A673 (cell line): ENCODE measurements at places on chromosomes 16 and 17. TPM values are rescaled to one million over a fixed set of nuclear protein-coding genes. Genes with fewer than 3 reads are reported as not detected.

DNA sequence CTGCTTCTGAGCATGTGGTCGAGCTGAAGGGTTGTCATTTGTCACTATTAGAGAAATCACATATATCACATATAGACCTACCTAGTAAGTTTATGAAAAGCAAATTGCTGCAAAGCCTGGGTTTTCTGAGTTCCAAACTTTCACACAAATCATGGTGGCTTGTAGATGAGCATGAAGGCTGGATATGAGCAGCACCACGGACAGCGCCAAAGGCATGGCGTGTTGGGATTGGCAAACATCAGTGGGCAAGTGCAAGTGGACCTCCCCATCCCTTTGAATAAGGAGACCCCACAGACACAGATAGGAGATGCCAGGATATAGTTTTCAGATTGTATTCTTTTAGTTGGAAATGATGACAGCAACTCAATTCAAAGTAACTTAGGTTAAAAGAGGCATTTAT, 77.6 kb upstream of the CACNG3 start:
- H3K27me3 ChIP-seq: no peaks in the 10 kb centered on the region
- H3K27ac ChIP-seq: no peak overlapping the region
- H3K4me3 ChIP-seq: no peak overlapping the region
- no peak for DNase-seq
- H3K36me3 ChIP-seq: peaks cover 33% of the 10 kb centered on the region

The ERN2 gene
- total RNA-seq: not detected in 2 replicates

The SHCBP1 gene
- 43.4 and 46.5 TPM in 2 replicates for total RNA-seq

DNA sequence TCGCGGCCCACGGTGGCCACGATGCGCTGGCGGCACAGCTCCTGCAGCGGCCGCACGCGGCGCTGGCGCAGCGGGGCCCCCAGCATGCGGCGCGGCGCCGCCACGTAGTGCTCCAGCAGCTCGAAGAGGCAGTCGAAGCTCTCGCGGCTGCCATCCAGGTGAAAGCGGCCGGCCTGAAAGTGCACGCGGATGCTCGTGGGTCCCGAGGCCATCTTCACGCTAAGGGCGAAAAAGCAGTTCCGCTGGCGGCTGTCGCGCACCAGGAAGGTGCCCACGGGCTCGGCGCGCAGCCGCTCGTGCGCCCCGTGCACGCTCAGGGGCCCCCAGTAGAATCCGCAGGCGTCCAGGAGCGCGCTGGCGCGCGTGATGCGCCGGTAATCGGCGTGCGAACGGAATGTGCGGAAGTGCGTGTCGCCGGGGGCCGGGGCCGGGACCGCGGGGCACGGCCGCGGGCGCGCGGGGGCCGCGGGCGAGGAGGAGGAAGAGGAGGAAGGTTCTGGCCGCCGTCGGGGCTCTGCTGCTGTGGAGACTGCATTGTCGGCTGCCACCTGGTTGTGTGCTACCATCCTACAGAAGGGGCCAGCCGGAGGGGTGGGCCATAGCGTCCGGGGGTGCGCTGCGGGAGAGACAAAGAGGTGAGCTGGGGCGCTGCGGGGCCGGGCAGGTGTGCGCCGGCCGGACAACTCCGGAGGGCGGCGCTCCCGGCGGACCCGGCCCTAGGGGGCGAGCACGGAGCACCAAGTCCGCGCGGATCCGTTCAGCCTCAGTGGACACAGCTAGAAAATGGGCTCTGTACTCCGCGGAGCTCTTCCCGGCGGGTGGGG, 879 bp downstream of the SOCS1 start:
- no peaks in the 10 kb centered on the region for H3K36me3 ChIP-seq
- peaks cover 14% of the 10 kb centered on the region for H3K4me1 ChIP-seq
- peaks cover 16% of the 10 kb centered on the region for H3K27me3 ChIP-seq

- H3K27me3 ChIP-seq: no peaks in the 10 kb centered on the region
- no peaks in the 10 kb centered on the region for H3K36me3 ChIP-seq
- no peaks in the 10 kb centered on the region for H3K4me1 ChIP-seq
- H3K27ac ChIP-seq: no peak overlapping the region
These were observed 130.1 kb upstream of the HLF start for GRCh38 chr17:55134486-55135157.

The LRRC75A gene
- total RNA-seq: 2.8 and 3.6 TPM in 2 replicates

DNA sequence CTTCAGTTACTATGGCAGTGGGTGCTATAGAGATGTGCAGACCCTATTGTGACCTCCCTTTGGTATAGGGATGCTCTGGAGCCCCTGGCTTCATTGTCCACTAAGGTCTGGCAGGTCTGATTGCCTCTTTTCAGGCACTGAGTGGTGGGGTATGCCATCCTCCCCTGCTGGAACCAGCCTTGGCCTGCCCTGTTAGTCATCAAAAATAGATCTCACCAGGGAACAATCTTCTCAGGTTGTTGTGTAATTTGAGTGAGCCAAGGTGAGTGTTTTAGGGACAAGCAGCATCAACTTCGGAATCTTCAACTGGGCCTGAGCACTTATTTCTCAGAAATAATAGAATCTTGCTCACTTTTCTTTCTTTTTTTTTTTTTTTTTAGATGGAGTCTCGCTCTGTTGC, 19.6 kb downstream of the HMOX2 start:
- no peak overlapping the region for H3K4me3 ChIP-seq
- H3K27ac ChIP-seq: no peak overlapping the region
- DNase-seq: no peak
- H3K27me3 ChIP-seq: no peaks in the 10 kb centered on the region

DNA sequence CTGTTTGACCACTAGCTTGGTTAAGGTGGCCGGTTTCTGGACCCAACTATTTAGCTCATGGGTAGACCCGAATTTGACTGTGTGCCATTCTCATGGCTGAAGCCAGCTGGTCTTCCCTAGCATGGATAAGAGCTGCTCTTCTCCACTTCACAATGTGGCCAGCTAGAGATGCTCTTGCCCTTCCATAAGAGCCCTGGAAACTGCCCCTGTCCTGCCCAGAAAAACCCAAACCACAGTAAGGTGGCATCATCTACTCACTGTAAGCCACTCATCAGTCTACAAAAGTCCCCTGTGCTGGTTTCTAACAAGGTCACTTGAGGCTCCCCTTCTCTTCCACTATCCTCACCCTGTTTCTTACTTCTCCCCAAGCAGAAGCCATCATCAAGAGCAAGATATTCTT, 165.1 kb downstream of the HS3ST2 start:
- no peak overlapping the region for H3K27ac ChIP-seq
- no peak for DNase-seq
- H3K4me1 ChIP-seq: no peaks in the 10 kb centered on the region
- H3K27me3 ChIP-seq: peaks cover 3% of the 10 kb centered on the region
- H3K36me3 ChIP-seq: no peaks in the 10 kb centered on the region

- H3K36me3 ChIP-seq: peaks cover 23% of the 10 kb centered on the region
- peaks cover 4% of the 10 kb centered on the region for H3K4me1 ChIP-seq
- peak overlapping the region; percentile 81 for H3K27ac ChIP-seq
- H3K27me3 ChIP-seq: no peaks in the 10 kb centered on the region
These were observed 686 bp upstream of the MIEF2 start for GRCh38 chr17:18259621-18260331.

The SULT1A4 gene
- total RNA-seq: 2.1 and 2.5 TPM in 2 replicates

GRCh38 chr17:41544491-41544892, 16.4 kb upstream of the KRT19 start:
- no peak overlapping the region for H3K27ac ChIP-seq
- H3K36me3 ChIP-seq: no peaks in the 10 kb centered on the region
- H3K4me1 ChIP-seq: no peaks in the 10 kb centered on the region

DNA sequence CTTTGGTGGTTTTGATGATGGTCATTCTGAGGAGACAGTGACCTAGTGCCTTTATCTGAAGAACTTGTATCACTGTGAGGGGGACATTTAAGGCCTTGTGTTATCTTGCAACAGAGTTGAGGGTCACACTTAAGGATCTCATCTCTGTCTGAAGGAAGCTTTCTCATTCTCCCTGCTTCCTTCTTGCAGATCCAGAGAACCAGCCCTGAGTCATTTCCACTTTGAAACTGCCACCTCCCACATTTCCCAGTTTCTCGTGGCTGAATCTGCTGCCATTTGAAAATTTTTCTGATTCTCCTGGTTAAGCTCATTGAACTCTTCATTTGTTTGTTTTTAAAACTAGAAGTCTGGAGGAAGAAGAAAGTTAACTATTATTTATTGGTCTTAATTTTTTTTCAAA, 190.2 kb upstream of the CDH11 start:
- H3K36me3 ChIP-seq: no peaks in the 10 kb centered on the region
- no peaks in the 10 kb centered on the region for H3K4me1 ChIP-seq
- no peak for DNase-seq
- no peaks in the 10 kb centered on the region for H3K27me3 ChIP-seq
- no peak overlapping the region for H3K27ac ChIP-seq
- no peak overlapping the region for H3K4me3 ChIP-seq

- no peaks in the 10 kb centered on the region for H3K36me3 ChIP-seq
- H3K27ac ChIP-seq: no peak overlapping the region
- H3K4me3 ChIP-seq: no peak overlapping the region
- DNase-seq: no peak
These were observed 213.2 kb downstream of the C16orf78 start for GRCh38 chr16:49586466-49587450.

DNA sequence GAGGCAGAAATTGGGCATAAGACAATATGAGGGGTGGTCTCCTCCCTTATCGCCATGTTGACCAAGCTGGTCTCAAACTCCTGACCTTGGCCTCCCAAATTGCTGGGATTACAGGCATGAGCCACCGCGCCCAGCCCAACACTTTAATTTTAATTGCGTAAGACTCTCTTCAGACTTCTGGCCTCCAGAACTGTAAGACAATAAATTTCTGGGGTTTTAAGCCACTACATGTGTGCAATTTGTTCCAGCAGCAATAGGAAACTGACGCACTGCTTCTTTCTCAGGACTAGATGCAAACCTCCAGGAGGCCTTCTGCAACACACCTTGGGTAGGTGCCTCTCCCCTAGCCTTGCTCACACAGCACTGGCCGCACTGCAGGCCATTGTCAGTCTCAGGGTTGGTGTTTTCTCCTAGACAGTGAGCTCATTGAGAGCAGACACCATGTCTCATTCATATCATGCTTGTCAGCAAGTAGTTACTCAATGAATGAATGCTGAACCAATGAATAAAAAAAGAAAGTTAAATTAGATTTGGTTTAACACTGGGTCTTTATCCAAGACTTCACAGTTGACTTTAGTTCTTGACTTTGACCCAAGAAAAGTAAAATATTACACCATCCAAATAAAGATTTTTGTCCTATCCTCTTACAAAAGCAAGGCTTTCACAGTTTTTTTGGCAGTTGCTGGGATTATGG, 5.5 kb upstream of the ACSF2 start:
- DNase-seq: no peak
- peak overlapping the region; percentile 70 for H3K27ac ChIP-seq
- no peaks in the 10 kb centered on the region for H3K27me3 ChIP-seq
- H3K4me1 ChIP-seq: peaks cover 37% of the 10 kb centered on the region
- H3K4me3 ChIP-seq: no peak overlapping the region
- H3K36me3 ChIP-seq: no peaks in the 10 kb centered on the region

The GCGR gene
- not detected in 2 replicates for total RNA-seq
